ENCODE measurements at places on chromosomes 11 and 22. TPM values are rescaled to one million over a fixed set of nuclear protein-coding genes. Genes with fewer than 3 reads are reported as not detected.

- no peak for DNase-seq
Measured at GRCh38 chr11:3904228-3904627, 48.8 kb downstream of the STIM1 start.

ELF5 gene
- total RNA-seq, result 5.1 TPM

DBX1 gene
- not detected for total RNA-seq

GRCh38 chr22:37520776-37521191, 1.6 kb upstream of the CARD10 start:
- no peak for DNase-seq

All from left lung (tissue), 14 donors.